Omental fat pad (tissue), 4 donors: ENCODE measurements at places on chromosomes 6 and 20. TPM values are rescaled to one million over a fixed set of nuclear protein-coding genes. Genes with fewer than 3 reads are reported as not detected.

MROH8 gene
- 5.0 TPM for total RNA-seq

EEF1E1 gene
- 29.2 TPM for total RNA-seq

LGSN gene
- total RNA-seq, result not detected

FOXS1 gene
- total RNA-seq, result 1.3 TPM

TSHZ2 gene
- total RNA-seq, result 83.5 TPM

GTSF1L gene
- total RNA-seq, result not detected

MOG gene
- not detected for total RNA-seq
